ENCODE measurements at places on chromosomes 6 and 20. TPM values are rescaled to one million over a fixed set of nuclear protein-coding genes. Genes with fewer than 3 reads are reported as not detected.

GRCh38 chr6:119256978-119257462 lies 92.5 kb downstream of the MAN1A1 start:
- no peak for DNase-seq

- no peak for DNase-seq
Measured at GRCh38 chr6:136592930-136593673, 42.9 kb upstream of the MAP7 start.

- DNase-seq = no peak
Measured at GRCh38 chr20:55947701-55948100, 57.6 kb downstream of the CBLN4 start.

GRCh38 chr20:44901974-44902373 lies 7.9 kb upstream of the PABPC1L start:
- DNase-seq = no peak

DNA sequence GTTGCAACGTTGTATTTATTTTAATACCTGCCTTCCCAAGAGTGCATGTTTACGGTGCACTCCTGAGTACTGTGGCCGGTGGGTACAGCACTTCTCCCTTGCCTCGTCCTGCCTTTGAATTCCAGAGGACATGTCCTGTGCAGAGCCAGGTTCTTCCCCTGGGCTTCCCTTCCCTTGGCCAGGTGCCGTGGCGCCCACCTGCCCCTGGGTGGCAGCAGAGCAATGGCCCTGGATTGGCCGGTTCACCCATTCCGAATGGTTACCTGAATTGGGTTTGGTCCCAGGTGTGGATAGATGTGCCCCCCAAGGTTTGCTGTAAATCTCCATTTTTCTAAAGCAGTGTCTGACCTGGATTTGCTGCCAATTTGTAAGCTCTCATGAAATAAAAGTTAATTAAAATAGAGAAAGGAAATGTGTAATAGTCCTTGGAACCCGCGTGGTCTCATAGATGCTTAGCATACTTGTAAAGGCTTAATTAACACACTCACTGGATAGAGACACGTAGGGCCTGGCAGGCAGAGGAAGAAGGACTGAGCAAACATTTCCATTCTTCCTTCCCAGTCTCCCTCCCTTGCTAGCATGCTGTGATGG lies 40.6 kb downstream of the DTD1 start:
- DNase-seq = peak; percentile 80

DNA sequence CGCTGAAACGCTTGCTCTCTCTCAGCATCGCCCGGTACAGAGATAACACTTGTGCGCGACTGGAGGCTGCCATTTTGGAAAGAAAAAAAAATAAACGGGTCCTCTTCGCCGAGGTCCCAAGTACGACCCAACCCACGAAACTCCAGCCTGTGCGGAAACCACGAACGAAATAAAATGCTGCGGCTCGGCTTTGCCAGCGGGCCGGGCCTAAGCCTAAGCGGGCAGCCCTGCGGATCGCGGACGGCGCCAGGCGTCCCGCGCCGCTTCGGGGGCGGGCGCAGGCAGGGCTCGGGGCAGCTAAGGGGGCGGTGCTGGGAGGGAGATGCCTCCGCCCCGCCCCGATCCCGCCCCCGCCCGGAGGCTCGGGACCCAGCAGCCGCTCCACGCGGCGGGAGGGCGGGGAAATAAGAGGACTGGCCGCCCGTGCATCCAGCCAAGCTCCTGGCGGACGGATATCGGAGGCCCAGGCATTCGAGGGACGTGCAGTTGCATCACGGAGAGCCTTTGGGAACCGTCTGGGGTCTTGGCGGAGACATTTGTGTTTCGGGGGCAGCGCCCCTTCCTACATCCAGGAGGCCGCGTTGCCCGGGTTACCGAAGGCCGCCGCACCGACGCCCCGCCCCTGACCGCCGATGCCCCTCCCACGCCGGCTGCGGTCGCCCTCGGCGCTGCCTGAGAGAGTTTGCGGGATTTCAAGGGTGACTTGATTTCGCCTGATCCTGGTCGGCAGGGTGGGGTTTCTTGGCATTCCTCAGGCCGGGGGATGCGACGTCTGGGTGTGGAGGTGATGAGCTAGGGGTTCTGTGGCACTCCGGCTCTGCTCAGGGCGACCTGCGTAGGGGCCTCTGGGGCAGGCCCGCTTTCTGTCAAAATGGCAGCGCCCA lies at the start of the genes FARS2 and LYRM4:
TSS of gene FARS2 (plus strand) at position 853 of the 884 bp plus-strand sequence.
TSS of gene LYRM4 (minus strand) at position 290 of the 884 bp plus-strand sequence. CDS start at position 73, 217 bp downstream.
- peak; percentile 90 for DNase-seq

DNA sequence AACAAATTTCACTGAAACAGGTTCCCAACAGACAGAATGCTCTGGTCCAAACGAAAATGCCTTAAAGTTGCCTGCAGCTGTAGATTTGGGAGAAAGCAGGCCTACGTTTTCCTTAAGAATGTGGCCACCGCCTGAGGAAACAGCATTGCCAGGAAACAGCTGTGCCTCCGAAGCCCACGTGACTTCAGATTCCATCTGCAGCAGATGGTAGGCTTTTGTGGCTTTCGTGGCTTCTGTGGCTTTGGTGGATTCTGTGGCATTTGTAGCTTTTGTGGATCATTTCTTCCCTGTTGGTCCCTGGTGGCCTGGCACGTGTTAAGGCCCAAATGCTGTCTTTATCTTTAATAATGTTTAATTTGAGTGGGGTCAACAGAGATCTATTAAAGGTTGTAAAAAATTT lies 222.9 kb downstream of the TTLL2 start:
- DNase-seq = no peak

GRCh38 chr20:48556956-48557355 lies 270.8 kb downstream of the PREX1 start:
- no peak for DNase-seq

DNA sequence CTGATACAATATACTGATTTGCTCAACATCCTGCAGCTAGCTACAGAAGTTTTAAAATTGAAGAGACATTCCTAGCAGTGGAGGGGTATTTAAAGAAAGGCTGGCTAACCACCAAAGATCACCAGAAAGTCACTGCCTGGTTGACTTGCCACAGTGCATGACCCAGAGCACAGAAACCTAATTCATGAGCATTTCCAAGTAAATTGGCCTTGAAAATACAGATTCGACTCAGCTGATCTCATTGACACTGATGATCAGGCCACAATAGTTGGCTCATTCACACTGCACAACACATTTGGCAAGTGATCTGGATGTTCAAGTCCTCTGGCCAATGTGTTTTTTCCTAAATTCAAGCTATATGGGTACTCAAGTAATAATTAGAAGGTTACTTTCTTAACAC lies 13.3 kb upstream of the TDRD6 start:
- DNase-seq = no peak

- DNase-seq = peak; percentile 31
Measured at GRCh38 chr6:111552241-111552744, 53.4 kb downstream of the TRAF3IP2 start.

DNA sequence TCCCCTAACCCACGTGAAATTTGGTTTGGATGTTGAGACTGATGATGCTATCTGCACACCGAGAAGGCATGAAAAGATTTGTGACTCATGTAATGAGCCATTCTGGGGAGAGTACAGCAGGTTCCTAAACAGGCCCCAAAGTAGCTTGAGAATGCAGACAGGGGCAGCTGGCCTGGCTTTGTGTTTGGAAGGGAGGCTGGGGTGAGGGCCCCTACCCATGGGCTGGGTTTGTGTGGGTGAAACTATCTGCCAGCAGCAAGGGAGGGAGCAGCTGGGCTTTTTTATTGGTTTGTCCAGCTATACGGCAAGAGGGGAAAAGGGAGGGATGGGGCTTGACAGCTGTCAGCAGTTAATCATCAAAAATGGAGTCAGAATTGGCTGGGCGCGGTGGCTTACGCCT lies 87.0 kb upstream of the RNF24 start:
- DNase-seq = no peak

DNA sequence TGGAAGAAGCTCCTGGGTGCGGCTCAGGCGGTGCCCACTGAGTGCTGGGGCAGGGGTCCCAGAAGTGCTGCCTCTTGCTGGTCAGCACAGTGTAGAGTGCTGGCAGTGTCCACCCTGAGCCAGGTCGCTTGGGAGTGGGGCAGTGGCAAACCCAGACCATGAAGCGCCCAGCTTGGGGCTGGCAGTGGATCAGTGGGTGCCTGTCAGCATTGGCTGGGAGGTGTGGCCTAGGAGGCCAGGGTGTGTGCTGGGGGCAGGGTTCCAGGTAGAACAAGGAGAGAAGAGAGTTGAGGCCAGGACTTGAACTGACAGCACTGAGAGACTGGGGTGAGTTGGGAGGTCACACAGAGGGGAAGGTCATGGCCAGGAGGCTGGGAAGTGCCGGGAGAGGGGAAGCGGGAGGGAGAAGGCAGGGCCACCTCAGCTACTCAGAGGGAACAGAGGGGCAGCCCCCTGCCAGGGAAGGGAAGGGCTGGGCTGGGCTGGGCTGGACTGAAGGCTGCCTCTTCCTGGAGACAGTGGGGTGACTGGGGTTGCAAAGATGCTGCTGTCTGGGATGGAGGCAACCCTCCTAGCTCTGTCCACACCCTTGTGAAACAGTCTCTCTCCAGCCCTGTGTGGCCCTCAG lies 4.1 kb downstream of the TCEA2 start:
- DNase-seq = no peak

GRCh38 chr20:4896971-4897497 lies 104.3 kb downstream of the SLC23A2 start:
- DNase-seq = peak; percentile 75

GRCh38 chr6:1896897-1897296 lies 287.2 kb downstream of the FOXC1 start:
- no peak for DNase-seq

GRCh38 chr6:159594750-159595117 lies 98.3 kb downstream of the SOD2 start:
- DNase-seq = no peak

DNA sequence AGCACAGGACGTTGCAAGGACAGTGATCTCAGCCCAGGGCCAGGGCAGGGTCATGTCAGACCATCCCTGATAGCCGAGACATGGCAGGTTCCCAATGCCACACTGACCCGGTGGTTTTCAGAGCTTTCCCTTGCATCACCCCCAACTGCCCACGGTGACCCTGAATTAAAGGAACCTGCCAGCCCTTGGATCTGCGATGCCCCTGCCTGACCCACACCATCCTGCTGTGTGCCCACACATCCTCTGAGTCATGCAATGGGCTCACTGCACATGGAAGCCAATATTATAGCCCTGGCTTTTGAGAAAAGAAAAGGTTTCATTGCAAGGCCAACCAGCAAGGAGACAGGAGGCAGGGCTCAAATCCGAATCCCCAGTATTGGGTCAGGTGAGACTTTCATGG lies 132.6 kb upstream of the CST7 start:
- no peak for DNase-seq

DNA sequence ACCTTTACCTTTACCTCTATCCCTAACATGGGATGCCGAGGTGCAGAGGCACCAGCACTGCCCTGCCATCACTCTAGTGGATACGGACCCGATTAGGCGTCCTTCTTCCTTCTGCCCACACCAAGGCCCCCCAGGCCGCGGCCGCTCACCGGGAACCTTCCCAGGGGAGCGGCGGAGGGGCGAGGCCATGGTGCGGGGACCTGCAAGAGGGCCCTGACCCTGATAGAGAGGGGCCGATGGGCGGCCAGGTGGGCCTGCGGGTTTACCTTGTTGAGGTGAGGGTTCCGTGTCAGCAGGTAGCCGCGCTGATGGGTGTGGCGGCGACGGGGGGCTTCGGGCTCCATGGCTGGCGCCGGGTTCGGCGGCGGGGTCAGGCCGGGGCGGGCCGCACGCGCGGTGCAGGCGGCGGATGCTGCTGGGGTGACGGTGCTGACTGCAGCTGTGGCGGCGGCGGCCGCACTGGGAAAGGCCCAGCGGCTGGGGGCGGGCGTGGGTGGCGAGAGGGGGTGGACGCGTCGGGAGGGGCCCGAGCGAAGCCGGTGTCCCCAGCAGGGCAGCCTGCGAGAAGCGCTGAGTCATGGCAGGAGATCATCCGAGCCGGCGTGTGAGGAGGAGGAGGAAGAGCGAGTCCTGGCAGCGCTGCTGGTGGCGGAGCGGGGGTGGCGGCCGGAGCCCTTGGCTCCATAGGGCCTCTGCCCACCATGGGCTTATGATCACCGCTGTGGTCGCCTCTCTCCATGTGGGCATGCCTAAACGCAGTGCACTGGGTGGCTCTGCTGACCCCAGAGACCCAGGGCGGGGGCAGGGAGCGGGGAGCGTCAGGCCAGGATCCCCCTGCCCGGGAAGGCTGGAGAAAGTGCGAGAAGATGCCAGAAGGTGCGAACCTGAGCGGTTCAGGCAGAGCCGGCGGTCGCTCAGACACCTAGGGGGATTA lies at the start of gene ME1:
TSS of gene ME1 (minus strand) at position 441 of the 934 bp plus-strand sequence. CDS start at position 344, 97 bp downstream.
- peak; percentile 67 for DNase-seq

DNA sequence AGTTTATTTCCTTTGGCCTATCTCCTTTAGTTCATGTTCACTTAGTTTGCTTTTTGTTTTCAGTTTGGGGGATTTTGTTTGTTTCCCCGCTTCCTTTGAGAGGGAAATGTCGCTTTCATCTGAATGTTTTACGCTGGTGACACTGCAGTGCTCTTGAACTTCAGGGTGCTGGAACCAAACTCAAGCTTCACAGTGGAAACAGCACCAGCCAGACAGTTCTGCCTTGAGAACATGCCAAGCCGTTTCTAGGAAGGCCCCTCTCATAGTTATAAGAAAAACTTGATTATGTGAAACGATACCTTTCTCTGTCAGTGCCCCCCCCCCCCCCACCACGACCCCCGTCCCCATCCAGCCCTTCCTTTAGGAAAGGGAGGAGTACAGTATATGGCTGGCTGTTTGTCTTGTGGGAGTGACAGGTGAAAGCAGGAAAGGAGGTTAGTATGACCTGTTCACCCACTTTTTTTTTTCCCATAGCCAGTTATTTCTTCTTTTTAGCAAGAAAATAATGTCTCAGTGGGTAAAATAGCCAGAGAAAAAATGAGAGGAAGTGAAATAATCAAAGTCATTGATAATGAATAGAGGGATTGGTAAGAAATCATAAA lies 130.1 kb downstream of the LRRC1 start:
- no peak for DNase-seq

DNA sequence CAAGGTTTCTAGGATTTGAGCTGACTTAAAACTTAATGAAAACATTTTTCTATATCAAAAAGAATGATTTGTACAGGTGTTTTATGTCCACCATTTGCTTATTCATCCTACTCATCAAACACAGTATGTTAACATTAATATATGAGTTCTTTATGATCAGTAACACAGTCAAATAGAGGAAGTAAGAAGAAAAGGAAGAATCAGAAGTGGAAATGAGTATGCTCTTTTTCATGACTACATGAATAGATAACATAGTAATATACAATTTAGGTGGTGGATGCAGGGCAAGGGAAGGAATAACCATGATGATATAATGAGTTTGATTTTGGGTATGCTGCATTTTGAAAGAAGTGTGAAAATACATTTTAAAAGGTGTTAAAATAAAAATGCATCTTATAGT lies 16.5 kb downstream of the KPNA5 start:
- DNase-seq = no peak

The CAP2 gene
- total RNA-seq = 7.2 TPM

The BTN2A1 gene
- 9.3 TPM for total RNA-seq

The PTCRA gene
- total RNA-seq = not detected

The CD83 gene
- 7.5 TPM for total RNA-seq

The SMOC2 gene
- 3.9 TPM for total RNA-seq

The DLK2 gene
- 0.18 TPM for total RNA-seq

The FAM83C gene
- total RNA-seq = not detected

Data from WTC11 (cell line).